ENCODE measurements at places on chromosomes 3 and 15. TPM values are rescaled to one million over a fixed set of nuclear protein-coding genes. Genes with fewer than 3 reads are reported as not detected.

DNA sequence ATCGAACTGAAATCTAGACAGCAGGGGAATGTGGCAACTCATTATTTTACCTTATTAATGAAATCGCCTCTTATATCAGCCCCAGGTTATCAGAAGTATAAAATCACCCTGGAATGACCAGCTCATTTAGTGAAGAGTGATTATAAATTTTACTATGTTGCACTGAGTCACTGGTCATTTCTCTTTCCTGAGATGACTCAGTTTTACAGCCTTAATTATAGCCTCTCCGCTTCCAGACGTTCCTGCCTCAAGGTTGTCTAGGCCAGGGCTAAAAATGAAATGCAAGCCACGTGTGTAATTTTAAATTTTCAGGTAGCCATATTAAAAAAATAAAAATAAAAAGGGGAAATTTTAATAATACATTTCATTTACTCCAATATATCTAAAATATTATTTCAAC is 33.3 kb downstream of the DET1 start:
- DNase-seq = no peak
- no peak overlapping the region for H3K27ac ChIP-seq
- H3K4me3 ChIP-seq = no peak overlapping the region
- H3K36me3 ChIP-seq = no peaks in the 10 kb centered on the region
- no peaks in the 10 kb centered on the region for H3K27me3 ChIP-seq

DNA sequence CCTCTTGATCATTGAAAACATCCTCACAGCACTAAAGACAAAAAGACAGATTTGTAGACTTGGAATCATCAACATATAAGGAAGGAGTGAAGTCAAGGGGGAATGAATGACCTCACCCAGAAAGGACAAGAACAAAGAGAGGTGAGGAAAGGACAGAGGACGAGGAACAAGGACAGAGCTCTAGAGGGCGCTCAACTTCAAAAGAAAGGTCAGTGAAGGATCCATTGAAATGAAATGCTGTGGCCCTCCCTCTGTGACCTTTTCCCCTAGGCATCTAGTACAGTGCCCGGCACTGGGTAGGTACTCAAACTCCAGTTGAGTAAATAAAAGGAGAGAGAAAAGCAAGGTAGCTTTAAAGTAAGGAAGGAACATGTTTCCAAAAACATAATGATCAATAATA is 2.6 kb downstream of the ATP8B4 start:
- no peaks in the 10 kb centered on the region for H3K27me3 ChIP-seq
- DNase-seq = no peak
- H3K4me3 ChIP-seq = no peak overlapping the region
- peaks cover 3% of the 10 kb centered on the region for H3K4me1 ChIP-seq

DNA sequence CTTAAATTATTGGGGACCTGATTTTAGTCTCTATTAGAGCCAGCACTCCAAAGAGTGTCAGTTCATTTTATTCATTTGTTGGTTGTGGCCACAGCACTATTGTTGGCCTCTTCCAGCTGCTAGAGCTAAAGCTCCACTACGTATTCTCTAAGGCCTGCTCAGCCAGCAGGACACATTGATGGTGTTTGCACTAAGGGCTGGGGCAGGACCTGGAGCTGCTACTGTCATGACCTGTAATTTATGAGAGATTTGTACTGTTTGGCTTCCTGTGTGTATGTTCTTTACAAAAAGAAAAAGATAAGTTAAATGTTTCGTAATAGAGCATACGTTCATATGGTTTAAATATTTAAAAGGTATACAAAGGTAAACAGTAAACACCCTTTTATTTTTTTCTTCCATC is 8.1 kb downstream of the GFM1 start:
- H3K4me1 ChIP-seq = no peaks in the 10 kb centered on the region
- H3K27ac ChIP-seq = no peak overlapping the region
- peaks cover 63% of the 10 kb centered on the region for H3K36me3 ChIP-seq
- no peak for DNase-seq
- no peak overlapping the region for H3K4me3 ChIP-seq

DNA sequence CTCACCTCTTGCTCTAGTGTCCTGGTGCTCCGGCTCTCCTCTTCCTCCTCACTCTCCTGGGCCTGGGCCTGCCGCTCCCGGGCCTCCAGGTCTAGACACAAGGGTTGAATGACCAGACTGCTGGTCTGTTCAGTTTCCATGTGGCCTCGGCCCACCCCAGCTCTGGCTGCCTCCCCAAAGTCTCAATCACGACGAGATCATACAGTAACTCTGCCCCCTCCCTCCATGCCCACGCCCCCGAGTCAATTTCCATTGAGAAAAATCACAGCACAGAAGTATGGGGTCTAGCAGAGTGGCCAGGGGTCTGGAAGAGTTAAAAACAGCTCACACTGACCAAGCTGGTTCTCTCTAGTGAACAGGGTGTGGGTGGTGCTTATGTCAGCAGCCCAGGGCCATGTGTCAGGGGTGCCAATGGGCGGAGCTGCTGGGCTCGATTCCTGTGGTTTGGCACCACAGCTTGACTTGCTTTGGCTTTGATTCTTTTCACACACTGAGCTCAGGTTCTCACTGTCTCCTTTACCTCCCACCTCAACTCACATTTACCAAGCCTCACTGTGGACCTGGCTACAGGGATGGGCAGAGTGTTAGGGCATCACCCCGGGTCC is 6.9 kb downstream of the C15orf62 start:
- H3K36me3 ChIP-seq = no peaks in the 10 kb centered on the region
- no peak for DNase-seq
- H3K4me1 ChIP-seq = no peaks in the 10 kb centered on the region
- no peak overlapping the region for H3K27ac ChIP-seq
- no peaks in the 10 kb centered on the region for H3K27me3 ChIP-seq

GRCh38 chr3:43286841-43287499 is 630 bp downstream of the SNRK start:
- H3K4me1 ChIP-seq = peaks cover 52% of the 10 kb centered on the region
- peak; percentile 34 for DNase-seq
- no peaks in the 10 kb centered on the region for H3K36me3 ChIP-seq
- H3K27ac ChIP-seq = peak overlapping the region; percentile 81
- H3K4me3 ChIP-seq = peak overlapping the region; percentile 80

The GOLGA8T gene
- total RNA-seq = not detected

The THPO gene
- not detected for total RNA-seq

The PPP2R3A gene
- 73.4 TPM for total RNA-seq

The GNB4 gene
- 11.6 TPM for total RNA-seq
